ENCODE measurements at places on chromosomes 7 and 10.

GRCh38 chr7:2566890-2567678, 8.3 kb downstream of the IQCE start:
- DNase-seq: no peak

- peak; percentile 73 for DNase-seq
Observed at GRCh38 chr7:50826371-50827172, 43.9 kb upstream of the GRB10 start.

GRCh38 chr7:14837216-14837615, 65.3 kb downstream of the DGKB start:
- no peak for DNase-seq

DNA sequence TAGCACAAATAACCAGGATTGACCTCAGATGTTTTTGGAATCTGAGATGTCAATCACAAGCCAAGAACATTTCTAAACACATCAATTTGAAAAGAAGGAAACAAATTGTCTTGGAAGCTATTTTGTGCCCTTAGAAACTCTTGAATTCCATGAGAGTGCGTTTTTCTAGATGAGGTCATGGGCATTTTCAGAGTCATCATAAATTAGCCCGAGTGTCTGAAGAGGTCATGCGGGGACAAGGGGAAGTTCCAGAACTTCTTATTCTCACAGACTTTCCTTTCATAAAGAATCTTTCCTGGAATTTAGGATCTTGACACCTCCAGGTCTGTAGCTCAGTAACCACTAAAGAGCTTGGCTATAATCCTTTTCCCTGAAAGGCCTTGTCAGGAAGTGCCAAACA, 28.2 kb downstream of the IL2RA start:
- no peak for DNase-seq

DNA sequence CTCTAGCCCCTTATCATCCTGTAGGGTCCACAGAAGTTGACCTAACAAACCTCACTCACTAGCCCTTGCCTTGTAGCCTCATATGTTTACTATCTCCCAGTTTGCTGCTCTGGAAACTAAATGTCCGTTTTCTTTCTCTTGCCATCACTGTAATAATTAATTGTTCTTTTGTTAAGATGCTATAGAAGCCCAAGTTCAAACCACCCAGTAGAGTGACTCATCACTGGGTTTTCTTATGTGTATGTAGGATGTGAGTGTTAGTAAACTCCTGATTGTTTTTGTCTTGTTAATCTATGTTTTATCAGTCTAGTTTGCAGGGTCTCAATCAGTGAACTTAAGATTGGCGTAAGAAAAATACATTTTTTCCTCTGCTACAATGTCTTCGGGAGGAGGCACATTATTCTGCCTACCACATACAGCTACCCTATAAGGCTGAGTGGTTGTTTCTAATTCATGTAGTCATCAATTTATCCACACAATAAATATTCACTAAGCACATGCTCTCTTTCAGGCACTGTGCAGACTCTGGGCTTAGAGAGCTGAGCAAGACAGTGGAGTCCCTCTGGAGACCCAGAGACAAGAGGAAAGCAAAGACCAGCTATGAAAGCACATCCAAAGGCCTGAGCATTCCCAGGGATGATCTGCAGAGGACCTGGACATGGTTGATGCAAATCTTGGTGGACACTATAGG, 474.1 kb upstream of the AKR1E2 start:
- DNase-seq: no peak

GRCh38 chr10:130914367-130914766, 397.2 kb downstream of the TCERG1L start:
- DNase-seq: no peak

DNA sequence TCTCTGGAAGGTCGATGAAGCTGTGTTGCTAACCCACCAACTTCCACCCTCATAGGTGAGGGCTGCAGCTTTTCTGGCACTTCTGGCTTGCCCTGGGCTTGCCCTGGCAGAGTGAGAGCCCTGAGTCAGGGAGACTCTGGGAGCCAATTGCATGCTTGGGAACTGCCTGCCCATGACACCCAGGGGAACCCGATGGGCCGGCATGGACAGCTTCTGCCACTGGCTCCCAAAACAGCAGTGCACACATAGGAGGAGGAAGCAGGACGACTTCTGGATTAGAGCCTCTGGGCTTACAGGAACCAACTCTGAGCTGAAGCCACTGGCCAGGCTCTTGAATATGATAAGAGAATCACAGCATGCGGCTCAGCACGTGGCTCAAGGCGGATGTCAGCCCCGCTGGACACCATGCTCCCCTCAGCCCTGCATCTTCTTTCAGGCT, 135.2 kb upstream of the UNC5B start:
- peak; percentile 1 for DNase-seq

- no peak for DNase-seq
Observed at GRCh38 chr10:63506554-63506953, 14.6 kb upstream of the REEP3 start.

DNA sequence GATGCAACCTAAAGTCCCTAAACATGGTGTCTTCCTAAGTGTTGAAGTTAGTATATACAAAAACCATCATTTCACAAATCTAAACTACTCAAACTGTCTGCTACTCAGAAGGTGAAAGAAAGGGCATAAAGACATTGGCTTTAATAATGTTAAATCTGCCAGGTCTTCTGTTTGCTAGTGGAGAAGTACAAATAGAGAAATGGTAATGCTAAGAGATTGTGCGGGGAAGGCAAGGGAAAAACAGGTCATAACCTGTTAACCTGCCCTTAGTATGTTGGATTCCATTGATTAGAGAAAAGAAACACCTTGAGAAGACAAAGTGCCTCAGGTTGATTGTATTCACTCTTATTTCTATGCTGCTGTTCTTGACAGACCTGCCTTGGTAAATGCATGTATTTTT, 80.3 kb downstream of the CALD1 start:
- no peak for DNase-seq

- peak; percentile 12 for DNase-seq
Observed at GRCh38 chr10:88028654-88029053, 165.2 kb downstream of the PTEN start.

GRCh38 chr10:65348637-65349036, 1577.2 kb upstream of the LRRTM3 start:
- no peak for DNase-seq

DNA sequence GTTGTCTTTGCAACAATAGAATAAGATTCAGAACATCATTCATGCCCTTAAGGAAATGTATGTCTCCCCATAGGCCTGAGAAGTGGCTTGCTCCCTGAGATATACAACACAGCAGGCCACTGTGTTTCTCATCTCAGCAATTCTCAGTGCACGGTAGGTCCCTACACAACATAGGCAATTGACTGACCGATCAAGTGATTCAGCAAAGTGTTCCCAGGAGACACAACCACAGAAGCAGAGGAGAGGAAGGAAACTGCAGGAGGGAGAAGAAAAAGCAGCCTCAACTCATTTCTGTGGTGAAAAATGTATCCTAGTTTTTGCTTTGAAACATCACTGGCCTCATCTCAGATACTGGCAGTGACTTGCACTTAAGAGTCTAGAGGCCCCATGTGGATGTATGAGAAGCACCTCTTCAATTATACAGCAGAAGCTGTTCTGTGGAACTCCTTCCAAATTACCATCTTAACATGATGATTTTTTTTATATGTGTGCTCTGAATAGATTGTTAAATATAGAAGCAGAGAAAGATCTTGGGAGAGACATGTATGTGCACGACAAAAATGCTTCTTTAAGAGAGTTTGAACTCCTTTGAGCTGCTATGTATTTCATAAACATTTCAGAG, 306.8 kb downstream of the XPNPEP1 start:
- DNase-seq: no peak

- no peak for DNase-seq
Observed at GRCh38 chr10:102927311-102928010, 9.4 kb downstream of the CNNM2 start.

DNA sequence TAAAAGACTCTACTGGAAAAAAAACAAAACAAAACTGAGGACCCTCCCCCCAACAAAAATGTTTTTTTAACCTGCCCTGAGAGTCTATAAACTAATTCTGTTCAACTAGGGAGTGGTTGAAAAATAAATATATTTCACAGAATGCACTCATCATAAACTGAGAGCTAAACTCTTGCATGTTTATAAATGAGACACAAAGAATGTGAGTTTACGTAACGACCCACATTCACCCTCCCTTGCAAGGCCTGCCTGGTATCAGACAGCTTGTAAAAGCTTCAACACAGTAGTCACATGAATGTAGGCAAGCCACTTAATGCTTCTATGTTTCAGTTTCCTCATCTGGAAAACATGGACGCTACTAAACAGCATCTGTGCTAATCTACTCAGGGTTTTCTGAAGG, 50.3 kb downstream of the JAZF1 start:
- DNase-seq: no peak

- DNase-seq: no peak
Observed at GRCh38 chr10:127000598-127000997, 95.4 kb downstream of the DOCK1 start.

DNA sequence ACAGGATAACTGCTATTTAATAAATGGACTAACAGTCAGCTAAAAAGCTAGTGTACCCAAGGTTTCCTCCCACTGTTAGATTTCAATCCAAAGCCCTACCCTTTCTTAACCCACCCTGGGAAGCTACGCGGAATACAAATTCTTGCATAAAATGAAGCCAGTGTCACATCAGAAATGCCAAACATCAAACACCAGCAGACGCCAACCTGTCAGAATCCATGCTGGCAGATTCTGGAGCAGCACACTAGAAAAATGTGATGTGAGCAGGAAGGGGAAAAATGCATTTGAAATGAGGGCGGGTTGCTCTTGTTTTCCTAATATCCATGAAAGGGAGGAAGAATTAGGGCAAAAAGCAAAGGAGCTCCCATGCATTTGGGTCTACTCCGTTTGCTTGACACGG, 16.1 kb upstream of the JCAD start:
- no peak for DNase-seq

DNA sequence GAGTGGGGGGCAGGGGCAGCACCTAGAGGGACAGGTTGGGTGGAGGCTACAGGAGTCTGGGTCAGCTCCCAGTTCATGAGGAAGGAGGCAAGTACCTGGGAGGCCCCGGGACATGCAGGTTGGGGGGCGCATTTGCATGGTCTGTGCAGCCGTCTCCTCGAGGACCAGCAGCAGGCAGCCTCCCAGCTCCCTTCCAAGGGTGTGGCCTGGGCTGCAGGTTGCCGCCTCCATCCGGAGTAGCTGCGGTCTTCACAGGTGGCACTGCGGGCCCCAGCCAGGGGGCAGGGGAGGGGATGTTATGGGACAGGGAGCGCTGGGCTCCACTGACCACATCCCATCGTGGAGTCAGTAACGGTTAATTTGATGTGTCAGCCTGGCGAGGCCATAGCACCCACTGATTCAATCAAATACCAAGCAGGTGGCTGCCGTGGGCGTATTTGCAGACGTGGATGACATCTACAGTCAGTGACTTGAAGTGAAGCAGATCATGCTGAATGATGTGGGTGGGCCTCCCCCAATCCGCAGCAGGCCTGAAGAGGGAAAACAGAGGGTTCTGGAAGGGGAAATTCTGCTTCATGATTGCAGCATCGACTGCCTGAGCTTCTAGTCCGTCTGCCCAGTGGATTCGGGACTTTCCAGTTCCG, 81.6 kb downstream of the PRKAG2 start:
- peak; percentile 81 for DNase-seq

DNA sequence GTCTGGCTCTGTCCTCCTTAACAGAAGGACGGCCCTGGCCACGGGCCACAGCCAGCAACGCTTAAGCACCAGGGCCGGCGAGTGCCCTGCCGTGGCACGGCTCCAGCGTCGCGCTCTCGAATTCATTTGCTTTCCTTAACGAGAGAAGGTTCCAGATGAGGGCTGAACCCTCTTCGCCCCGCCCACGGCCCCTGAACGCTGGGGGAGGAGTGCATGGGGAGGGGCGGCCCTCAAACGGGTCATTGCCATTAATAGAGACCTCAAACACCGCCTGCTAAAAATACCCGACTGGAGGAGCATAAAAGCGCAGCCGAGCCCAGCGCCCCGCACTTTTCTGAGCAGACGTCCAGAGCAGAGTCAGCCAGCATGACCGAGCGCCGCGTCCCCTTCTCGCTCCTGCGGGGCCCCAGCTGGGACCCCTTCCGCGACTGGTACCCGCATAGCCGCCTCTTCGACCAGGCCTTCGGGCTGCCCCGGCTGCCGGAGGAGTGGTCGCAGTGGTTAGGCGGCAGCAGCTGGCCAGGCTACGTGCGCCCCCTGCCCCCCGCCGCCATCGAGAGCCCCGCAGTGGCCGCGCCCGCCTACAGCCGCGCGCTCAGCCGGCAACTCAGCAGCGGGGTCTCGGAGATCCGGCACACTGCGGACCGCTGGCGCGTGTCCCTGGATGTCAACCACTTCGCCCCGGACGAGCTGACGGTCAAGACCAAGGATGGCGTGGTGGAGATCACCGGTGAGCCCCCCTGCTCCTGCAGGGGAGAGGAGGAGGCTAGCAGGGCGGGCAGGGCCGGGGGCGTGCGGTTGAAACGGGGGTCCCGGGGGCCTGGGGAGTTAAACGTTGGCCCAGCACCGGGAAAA, at the start of gene HSPB1:
HSPB1 (plus strand) TSS at position 327 of the 855 bp plus-strand sequence; CDS start at position 367, 40 bp downstream.
- peak; percentile 64 for DNase-seq

- DNase-seq: no peak
Observed at GRCh38 chr10:99353182-99353581, 24.0 kb downstream of the CNNM1 start.

- DNase-seq: peak; percentile 59
Observed at GRCh38 chr7:106283831-106284713, 711 bp downstream of the NAMPT start.

DNA sequence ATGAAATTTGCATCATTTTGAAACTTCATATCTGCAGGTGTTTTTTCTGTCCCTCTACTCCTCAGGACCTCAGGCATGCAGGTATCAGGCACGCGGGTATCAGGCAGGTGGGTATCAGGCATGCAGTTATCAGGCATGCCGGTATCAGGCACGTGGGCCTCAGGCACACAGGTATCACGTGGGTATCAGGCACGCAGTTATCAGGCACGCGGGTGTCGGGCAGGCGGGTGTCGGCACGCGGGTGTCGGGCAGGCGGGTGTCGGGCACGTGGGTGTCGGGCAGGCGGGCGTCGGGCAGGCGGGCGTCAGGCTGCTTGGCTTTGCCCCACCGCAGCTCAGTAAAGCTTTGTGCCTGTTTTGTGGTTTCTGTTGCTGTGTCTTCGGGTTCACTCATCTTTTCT, 8.7 kb downstream of the SPRN start:
- no peak for DNase-seq

- no peak for DNase-seq
Observed at GRCh38 chr10:17120694-17121093, 8.9 kb downstream of the CUBN start.

DNA sequence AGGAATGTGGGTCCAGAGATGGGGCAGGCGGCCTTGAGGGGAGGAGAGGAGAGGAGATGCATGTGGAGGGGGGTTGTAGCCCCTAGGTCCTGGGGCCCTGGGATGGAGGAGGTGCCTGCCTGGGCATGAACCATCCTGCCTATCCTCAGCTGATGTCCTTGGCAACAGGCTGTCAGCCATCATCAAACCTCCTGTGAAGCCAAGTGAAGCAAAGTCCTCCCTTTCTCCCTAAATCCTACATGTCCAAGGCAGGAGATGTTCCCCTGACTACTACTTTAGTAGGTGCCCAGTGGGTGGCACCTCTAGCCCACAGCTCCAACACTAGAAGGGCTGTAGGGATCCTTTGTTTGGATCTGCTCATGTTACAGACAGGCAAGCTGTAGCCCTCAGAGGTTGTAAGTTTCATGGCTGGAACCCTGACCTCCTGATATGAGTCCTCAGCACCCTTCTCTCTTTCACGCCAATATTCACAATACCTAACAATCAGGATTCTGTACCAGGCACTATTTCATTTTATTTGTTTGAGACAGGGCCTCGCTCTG, 66.6 kb upstream of the SYPL1 start:
- DNase-seq: peak; percentile 53

- peak; percentile 44 for DNase-seq
Observed at GRCh38 chr10:47207281-47207615, 92.7 kb upstream of the GDF10 start.

- DNase-seq: no peak
Observed at GRCh38 chr7:150997075-150997511, 6.3 kb downstream of the NOS3 start.
